MCF 10A (cell line): ENCODE measurements at places on chromosomes 7 and 10. TPM values are rescaled to one million over a fixed set of nuclear protein-coding genes. Genes with fewer than 3 reads are reported as not detected.

The GHRHR gene
- not detected in 2 replicates for total RNA-seq

The ENTPD1 gene
- total RNA-seq: not detected in 2 replicates

The OGDH gene
- 75.1 and 91.1 TPM in 2 replicates for total RNA-seq

The BET1 gene
- total RNA-seq: 54.4 and 72.7 TPM in 2 replicates

The PRSS1 gene
- not detected in 2 replicates for total RNA-seq

The OPN4 gene
- not detected in 2 replicates for total RNA-seq

The MNX1 gene
- total RNA-seq: 0.42 and 0.47 TPM in 2 replicates

The LIPK gene
- total RNA-seq: not detected in 2 replicates

The NEBL gene
- total RNA-seq: 30.6 and 44.3 TPM in 2 replicates

The UCMA gene
- total RNA-seq: not detected in 2 replicates

The LOXL4 gene
- total RNA-seq: not detected in 2 replicates

The NEUROG3 gene
- total RNA-seq: not detected in 2 replicates

The FBH1 gene
- total RNA-seq: 61.8 and 70.5 TPM in 2 replicates

The PIK3AP1 gene
- not detected in 2 replicates for total RNA-seq

The UROS gene
- total RNA-seq: 55.0 and 64.4 TPM in 2 replicates

The PBLD gene
- total RNA-seq: 5.6 and 5.7 TPM in 2 replicates

The PROSER2 gene
- 29.2 and 58.0 TPM in 2 replicates for total RNA-seq

The APBB1IP gene
- not detected in 2 replicates for total RNA-seq

The OR2A1 gene
- total RNA-seq: not detected in 2 replicates

The CALHM3 gene
- total RNA-seq: not detected in 2 replicates

The LRRC4 gene
- not detected in 2 replicates for total RNA-seq

The AKR1D1 gene
- not detected in 2 replicates for total RNA-seq

The HPS1 gene
- total RNA-seq: 40.5 and 41.8 TPM in 2 replicates

The HECTD2 gene
- total RNA-seq: 5.9 and 8.2 TPM in 2 replicates

The IFIT2 gene
- 0.58 and 1.3 TPM in 2 replicates for total RNA-seq

The C10orf53 gene
- total RNA-seq: not detected in 2 replicates

The TAC1 gene
- total RNA-seq: not detected in 2 replicates

The SGCE gene
- total RNA-seq: 39.4 and 48.9 TPM in 2 replicates

The FAM180A gene
- 0.17 TPM in 1 of 2 replicates, not detected in the other for total RNA-seq
